Globus pallidus (tissue), 1 donor: ENCODE measurements at places on chromosomes 12 and 14.
A peak's percentile ranks its signal among the peaks of the same experiment; 100 is the strongest.

DNA sequence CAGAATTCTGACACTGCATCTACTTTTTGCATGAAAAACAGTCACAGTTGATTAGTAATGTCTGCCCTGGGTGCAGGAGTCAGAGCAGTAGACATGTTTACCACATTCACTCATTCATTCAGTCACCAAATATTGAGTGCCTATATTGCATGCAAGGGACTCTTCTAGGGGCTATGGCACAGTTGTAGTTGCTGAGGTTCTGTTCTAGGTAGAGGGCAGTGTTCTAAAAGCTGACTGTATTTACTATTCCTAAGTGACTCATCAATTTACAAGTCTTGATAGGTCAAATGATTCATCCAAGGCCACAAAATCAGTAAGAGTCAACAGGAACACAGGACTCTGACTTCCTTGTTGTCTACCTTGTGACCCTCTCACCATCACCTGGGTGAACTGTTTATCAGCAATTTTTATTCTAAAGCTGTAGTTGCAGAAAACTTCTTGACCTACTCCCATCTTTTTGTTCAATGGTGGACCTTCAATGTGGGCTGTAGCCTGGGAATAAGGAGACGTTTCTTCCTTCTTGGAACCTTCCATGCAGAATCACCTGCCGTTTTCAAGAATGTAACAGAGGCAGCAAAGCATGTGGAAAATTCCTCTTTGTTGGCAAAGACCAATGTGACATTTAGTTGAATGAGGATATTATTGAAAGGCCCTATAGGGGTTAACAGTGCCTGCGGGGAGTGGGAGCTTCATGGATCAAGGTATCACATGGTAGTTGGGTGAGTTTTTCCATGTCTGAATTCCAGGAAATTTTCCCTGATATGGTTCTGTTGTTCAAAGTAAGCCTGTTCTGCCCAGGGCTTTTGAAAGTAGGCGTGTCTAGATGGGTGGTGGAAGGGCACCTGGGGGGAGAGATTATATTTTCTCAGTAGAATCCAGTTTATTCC is 223.2 kb downstream of the KTN1 start:
- no peak for DNase-seq

GRCh38 chr12:66190519-66191370 is 1.7 kb downstream of the IRAK3 start:
- DNase-seq: no peak

DNA sequence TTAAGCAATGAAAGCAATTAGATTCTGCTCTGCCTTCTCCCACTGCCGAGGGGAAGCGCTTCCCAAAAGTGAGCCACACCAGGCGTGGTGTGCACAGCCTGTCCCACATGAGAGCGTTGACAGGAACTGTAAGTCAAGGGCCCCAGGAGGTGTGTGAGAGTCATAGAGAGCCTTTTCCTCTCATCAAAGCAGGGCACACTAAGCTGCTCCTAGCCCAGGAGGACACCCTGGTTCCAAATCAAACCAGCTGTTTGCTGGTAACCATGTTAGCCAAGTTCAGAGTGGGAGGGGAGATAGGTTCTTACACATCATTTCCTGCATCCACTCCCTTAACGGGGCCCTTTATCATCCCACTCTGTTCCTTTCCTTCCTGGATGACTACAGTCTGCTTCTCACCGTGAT is 98.3 kb downstream of the SPTSSA start:
- no peak for DNase-seq

GRCh38 chr14:69208666-69209065 is 17.4 kb downstream of the EXD2 start:
- DNase-seq: no peak

GRCh38 chr12:109554761-109555160 is 18.5 kb downstream of the MMAB start:
- no peak for DNase-seq

- peak; percentile 54 for DNase-seq
These were observed 22.3 kb upstream of the CTDSP2 start for GRCh38 chr12:57868851-57869268.

GRCh38 chr12:120283318-120283717 is 8.4 kb downstream of the RNU4-2 start:
- DNase-seq: no peak

- no peak for DNase-seq
These were observed 8.4 kb downstream of the ANO6 start for GRCh38 chr12:45224311-45224710.

DNA sequence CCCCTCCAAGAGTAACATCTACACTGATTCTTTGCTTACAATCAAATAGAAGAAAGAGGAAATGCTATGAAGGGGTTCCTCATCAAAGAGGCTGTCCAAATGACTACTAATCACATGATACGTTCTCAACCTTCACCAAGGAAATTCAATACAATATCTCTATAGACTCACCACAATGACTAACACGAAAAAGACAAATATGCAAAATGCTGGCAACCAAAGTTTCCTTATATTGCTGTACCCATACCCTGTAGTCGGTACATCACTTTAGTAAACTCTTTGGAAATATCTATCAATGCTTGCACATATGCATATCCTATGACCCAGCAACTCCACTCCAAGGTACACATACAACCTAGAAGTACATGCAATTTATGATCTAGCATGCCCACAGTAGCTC is 1296.6 kb downstream of the AACS start:
- DNase-seq: no peak

GRCh38 chr14:85991156-85991555 is 461.2 kb downstream of the FLRT2 start:
- DNase-seq: no peak

- DNase-seq: no peak
These were observed 160.5 kb downstream of the PAH start for GRCh38 chr12:102756530-102756929.

- DNase-seq: no peak
These were observed 110.8 kb upstream of the EEA1 start for GRCh38 chr12:93039930-93040329.

DNA sequence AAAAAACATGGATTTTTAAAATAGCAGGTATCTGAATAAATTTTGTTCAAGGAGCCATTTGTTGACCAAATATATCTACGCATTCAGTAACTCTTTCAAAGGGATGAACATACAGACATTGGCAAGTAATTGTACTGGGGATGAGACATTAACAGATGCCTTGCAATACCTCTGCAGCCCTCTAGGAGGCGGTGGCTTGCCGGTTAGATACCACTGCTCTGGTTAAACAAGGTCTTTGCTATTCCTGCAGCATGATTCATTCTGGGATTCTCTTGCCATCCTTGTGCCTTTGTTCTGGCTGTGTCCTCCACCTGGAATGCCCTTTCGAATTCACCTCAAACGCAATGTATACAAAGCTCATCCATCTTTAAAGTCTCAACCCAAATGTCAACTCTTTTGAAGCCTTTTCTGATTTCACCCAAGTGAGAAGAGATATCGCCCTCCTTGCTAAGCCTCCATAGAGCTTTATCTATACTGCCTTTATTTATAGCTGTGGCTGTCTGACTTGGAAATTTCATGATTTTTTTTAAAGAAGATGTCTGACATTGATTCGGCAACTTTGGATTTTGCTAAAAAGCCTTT is 131.0 kb upstream of the SRRM4 start:
- DNase-seq: no peak

- no peak for DNase-seq
These were observed 84.9 kb upstream of the PWP1 start for GRCh38 chr12:107600581-107601144.

DNA sequence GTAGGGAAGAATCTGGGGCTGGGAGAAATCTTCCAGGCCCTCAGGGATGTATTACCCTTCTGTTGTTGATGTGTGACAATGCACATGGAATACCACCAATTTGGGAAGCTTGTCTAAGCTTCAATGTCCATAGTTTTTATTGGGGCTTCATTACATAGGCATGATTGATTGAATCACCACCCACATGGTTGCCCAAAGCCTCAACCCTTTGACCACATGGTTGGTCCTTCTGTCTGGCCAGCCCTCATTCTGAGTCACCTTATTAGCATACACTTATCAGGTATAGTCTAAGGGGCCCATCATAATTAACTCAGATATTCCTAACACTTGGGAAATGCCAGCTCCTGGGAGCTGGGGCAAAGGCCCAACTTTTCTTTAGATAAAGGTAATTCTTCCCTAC is 93.3 kb downstream of the AKAP6 start:
- no peak for DNase-seq

DNA sequence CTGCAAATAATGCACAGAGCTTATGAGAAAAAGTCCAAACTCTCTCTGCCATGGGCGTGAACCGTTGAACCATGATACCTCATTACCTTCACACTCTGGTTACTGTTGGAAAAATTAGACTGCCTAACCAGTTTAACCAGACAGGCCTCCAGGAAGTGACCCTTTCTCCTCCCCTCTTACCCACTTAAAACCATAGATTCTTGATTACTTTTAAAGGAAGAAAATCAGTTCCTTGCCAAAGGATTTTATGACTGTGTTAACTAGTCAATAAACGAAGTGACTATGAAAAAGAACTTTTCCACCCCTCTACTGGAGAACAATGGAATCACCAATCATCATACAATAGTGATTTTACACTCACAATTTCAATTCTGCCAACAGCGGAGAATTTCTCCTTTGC is 254.0 kb upstream of the ATP2B1 start:
- no peak for DNase-seq

DNA sequence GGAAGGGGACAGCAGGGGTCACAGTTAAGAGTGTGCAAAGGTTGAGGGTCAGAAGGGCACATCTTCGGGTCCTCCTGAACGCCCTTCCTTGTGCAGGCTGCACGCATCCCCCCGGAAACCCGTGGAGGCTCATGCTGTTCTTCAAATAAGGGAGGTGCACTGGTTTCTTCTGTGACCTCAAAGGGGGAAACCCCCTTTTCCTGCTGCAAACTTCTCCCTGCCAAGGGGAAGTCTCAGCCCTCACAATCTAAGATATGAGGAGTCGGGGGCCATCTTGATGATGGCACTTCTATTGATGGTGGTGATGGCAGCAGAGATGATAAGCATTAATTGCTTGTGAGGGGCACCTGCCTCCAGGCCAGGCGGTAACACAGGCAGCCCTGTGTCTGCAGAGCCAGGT is 40.0 kb downstream of the ISCA2 start:
- no peak for DNase-seq

DNA sequence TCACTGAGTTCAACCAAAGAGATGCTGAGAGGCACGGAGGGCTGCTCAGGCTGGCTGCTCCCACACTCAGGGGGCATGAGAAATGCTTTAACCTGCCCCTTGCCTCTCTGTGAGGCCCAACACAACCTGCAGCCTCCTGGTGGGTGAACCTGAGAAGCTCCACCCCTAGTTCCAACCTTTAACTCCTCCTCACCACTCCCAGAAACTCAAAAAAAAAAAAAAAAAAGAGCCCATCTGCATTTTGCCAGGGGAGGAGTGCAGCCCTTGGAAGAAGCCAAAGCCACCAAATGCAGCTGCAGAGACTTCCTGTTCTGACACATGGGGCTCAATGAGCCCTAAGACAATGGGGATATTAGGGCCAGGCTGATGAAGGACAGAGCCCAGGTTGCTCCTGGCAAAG is 8.9 kb downstream of the KRT4 start:
- DNase-seq: no peak

GRCh38 chr14:105335735-105336476 is 21.4 kb downstream of the PACS2 start:
- peak; percentile 73 for DNase-seq

- DNase-seq: no peak
These were observed 145.0 kb downstream of the RIMBP2 start for GRCh38 chr12:130571089-130571488.
